Mesenteric fat pad (tissue), 1 donor: ENCODE measurements at places on chromosomes 1 and 21. TPM values are rescaled to one million over a fixed set of nuclear protein-coding genes. Genes with fewer than 3 reads are reported as not detected.

The FBLIM1 gene
- total RNA-seq, result 34.5 TPM

The NBPF10 gene
- total RNA-seq, result 3.4 TPM

The ILDR2 gene
- total RNA-seq, result 0.29 TPM

The AZIN2 gene
- 2.1 TPM for total RNA-seq

The MRPS15 gene
- 83.4 TPM for total RNA-seq

The PADI3 gene
- not detected for total RNA-seq

The WDR64 gene
- not detected for total RNA-seq

The SYTL1 gene
- 1.9 TPM for total RNA-seq

The LZIC gene
- total RNA-seq, result 23.4 TPM

The LEMD1 gene
- not detected for total RNA-seq

The CDK18 gene
- total RNA-seq, result 4.0 TPM

The CFHR2 gene
- total RNA-seq, result not detected

The C1orf226 gene
- total RNA-seq, result 1.6 TPM

The FCRL5 gene
- 0.13 TPM for total RNA-seq

The PLA2G4A gene
- 14.1 TPM for total RNA-seq

The PALMD gene
- 212 TPM for total RNA-seq

The LRRC38 gene
- not detected for total RNA-seq

The C1orf21 gene
- total RNA-seq, result 49.5 TPM

The KRTAP12-2 gene
- total RNA-seq, result not detected

The NUP210L gene
- not detected for total RNA-seq

The PTAFR gene
- total RNA-seq, result 22.8 TPM

The OR2T35 gene
- total RNA-seq, result not detected

The GNG12 gene
- 128 TPM for total RNA-seq

The TENT5C gene
- total RNA-seq, result 2.5 TPM

The CSF3R gene
- 82.0 TPM for total RNA-seq

The SNRPE gene
- total RNA-seq, result 91.5 TPM

The CENPF gene
- 0.51 TPM for total RNA-seq

The NPPB gene
- not detected for total RNA-seq
